ENCODE measurements at places on chromosomes 6 and 20.

DNA sequence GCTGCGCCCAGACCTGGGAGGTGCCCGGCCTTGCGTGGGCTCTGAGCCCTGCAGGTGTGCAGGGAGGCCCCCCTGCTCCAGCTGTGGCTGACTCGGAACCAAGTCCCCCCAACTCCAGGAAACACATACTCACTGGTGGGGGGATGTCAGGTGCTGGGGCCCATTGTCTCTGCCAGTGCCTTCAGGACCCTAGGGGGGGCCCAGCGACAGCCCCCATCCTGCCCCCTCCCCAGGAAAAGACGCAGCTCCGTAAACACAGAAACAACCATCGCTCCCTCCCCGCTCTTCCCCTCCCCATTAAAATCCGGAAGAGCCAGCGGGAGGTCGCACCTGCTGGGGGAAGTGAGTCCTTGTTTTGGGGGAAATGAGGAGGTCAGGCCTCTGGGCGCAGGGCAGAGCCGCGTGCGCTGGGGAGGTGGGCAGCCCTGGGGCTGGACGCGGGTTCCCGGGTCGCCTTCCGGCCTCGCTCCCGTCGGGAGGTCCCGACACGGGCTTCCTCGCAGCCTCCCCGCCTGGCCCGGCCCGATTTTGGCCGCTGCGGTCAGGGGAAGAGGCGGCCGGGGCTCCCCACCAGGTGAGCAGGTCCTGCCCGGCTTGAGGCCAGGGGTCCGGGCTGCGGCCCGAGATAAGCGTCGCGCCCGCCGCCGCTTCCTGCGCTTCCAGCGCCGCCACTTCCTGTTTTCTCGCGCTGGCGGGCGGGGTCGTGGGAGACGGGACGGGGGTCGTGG lies 6.2 kb downstream of the C20orf204 start:
- no peak for DNase-seq

- peak; percentile 54 for DNase-seq
These were observed 50.1 kb upstream of the SLC32A1 start for GRCh38 chr20:38674092-38674764.

DNA sequence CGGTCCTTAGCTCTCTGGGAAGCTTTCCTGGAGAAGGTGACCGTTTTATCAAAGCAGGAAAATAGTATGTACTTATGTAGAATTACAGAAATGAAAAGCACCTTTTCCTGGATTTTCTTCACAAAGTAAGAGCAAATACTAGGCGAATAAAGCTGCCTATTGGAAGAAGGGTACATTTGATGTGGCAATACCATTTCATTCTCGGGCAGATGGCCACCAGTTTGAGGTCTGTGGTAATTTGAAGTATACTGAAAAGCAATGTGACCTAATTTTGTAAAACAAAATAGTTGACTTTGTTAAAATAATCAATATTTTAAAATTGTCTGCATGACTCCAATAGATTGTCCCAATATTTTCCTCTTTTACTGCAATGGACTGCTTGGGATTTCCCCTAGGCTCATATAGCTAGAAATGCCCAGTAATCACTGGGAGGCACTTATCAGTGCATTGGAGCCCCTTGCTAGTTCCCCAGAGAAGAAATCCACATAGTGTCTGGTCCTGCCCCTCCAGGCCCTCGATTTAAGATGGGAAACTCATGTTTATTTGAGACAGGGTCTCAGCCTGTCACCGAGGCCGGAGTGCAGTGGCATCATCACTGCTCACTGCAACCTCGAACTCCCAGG lies 7.4 kb upstream of the UTRN start:
- DNase-seq, result no peak

- no peak for DNase-seq
These were observed 278.2 kb downstream of the CLIC5 start for GRCh38 chr6:45737331-45738056.

- DNase-seq, result no peak
These were observed 196.1 kb downstream of the DLL1 start for GRCh38 chr6:170094686-170095272.

- DNase-seq, result no peak
These were observed 149.1 kb downstream of the LMBRD1 start for GRCh38 chr6:69647726-69648125.

DNA sequence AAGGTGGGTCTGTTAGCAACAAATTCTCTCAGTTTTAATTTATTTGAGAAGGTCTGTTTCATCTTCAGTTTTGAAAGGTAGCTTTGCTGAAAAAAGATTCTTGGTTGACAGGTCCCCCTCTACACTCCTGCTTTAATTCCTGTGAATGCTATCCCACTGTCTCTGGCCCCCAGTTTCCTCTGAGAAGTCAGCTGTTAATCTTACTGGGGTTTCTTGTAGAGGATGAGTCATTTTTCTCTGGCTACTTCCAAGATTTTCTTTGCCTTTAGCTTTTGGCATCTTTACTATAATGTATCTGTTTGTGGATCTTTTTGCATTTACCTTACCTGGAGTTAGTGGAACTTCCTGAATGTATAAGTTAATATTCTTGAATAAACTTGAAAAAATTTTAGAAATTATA lies 122.7 kb downstream of the MMS22L start:
- DNase-seq, result no peak

GRCh38 chr6:90272895-90273294 lies 23.7 kb downstream of the BACH2 start:
- DNase-seq, result no peak

DNA sequence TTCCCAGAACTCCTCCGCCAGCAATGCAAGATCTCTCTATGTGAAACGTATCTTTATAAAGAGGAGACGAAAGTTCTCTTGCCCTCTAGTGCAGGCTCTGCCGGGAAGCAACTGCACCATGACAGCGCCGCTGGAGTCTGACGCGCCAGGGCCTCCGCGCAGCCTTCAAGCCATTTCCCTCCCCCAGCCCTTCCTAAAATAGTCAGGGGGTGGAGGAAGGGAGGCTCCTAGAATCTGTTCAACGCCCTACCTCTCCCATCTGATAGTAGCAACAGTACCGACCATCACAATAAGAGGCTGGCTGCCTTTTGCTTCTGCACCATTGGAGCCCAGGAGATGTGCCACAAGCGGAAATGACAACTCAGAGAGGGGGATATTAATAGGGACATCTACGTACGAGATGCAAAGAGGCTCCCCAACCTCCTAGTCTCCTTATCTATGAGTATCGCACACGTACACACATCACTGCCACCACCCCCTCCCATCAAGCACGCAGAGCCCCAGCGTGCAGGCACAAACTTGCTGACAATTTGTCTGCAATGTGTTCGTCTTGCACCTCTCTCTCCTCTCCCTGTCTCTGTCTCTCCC lies 1.0 kb downstream of the SYNE1 start:
- no peak for DNase-seq

GRCh38 chr20:13526551-13526950 lies 112.2 kb downstream of the TASP1 start:
- no peak for DNase-seq

GRCh38 chr6:6746333-6746969 lies 157.9 kb downstream of the LY86 start:
- DNase-seq, result no peak

- DNase-seq, result no peak
These were observed 9.7 kb downstream of the NOTCH4 start for GRCh38 chr6:32214126-32214525.

DNA sequence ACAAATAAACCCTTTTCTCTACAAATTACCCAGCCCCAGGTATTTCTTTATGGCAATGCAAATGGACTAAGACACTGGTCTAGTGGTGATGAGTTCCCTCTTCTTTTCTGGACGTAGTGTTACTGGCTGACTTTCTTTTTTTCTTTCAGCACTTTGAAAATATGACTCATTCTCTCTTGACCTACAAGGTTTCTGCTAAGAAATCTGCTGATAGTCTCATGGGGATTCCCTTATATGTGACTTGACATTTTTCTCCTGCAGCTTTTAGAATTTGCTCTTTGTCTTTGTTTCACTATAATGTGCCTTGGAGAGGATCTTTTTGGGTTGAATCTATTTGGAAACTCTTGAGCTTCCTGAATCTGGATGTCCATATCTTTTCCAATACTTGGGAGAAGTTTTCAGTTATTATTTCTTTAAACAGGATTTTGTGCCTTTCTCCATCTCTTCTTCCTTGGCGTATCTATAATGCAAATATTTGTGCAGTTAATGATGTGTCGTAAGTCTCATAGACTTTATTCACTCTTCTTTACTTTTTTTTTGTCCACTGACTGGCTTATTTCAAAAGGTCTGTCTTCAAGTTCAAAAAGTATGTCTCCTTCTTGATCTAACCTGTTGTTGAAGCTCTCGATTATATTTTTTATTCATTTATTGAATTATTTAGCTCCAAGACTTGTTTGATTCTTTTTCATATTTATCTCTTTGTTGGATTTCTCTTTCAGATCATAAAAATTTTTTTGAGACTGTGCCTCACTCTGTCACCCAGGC lies 42.2 kb upstream of the TPD52L1 start:
- DNase-seq, result no peak

DNA sequence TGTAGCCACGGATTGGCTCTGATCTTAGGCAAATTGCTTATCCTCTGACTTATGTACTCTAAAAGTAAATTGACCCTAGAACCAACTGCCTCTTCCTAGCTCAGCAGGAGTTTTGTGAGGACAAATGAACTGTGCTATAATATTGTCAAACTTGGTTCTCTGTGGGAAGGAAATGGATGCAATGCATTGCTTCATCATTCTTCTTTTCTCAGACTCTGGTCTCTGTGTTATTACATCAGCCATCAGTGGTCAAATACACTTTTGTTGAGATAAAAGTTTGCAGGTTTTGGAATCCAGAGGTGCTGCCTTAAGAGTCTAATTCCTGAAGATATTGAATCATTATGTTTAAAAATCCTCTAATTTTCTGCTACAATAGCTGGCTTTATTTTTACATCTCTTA lies 64.9 kb downstream of the SLC24A3 start:
- no peak for DNase-seq

GRCh38 chr6:125742464-125743120 lies 6.8 kb upstream of the HEY2 start:
- DNase-seq, result no peak

GRCh38 chr6:348860-349396 lies 42.6 kb upstream of the IRF4 start:
- no peak for DNase-seq

DNA sequence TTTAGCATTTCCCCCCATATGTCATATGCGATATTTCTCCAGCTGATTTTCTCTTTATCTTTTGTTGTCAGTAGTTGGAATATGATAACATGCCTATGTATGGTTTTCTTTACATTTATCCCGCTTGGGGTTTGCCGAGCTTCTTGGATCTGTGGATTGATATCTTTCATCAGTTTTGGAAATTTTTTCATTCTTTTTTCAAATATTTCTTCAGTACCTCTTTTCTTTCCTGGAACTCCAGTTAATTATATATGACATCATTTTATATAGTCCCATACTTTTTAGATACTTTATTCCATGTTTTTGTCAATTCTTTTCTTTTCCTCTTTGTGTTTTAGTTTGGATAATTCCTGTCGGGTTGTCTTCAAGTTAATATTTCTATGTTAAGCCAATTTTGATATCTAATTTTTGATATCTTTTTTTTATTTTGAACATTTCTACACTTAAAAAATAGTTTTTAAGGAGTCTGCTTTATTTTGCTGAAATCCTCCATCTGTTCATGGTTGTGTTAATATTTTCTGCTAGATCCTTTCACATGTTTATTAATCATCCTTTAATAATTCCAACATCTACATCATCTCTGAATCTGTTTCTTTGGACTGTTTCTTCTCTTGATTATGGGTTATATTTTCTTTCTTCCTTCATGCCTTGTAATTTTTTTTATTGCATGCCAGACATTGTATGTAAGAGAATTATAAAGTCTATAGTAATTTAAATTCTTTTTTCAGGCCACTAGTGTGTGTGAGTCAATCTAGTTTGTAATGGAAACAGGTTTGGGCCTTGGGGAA lies 9.5 kb downstream of the ZDHHC14 start:
- DNase-seq, result no peak

GRCh38 chr6:113476937-113477839 lies 380.0 kb upstream of the MARCKS start:
- DNase-seq, result no peak

DNA sequence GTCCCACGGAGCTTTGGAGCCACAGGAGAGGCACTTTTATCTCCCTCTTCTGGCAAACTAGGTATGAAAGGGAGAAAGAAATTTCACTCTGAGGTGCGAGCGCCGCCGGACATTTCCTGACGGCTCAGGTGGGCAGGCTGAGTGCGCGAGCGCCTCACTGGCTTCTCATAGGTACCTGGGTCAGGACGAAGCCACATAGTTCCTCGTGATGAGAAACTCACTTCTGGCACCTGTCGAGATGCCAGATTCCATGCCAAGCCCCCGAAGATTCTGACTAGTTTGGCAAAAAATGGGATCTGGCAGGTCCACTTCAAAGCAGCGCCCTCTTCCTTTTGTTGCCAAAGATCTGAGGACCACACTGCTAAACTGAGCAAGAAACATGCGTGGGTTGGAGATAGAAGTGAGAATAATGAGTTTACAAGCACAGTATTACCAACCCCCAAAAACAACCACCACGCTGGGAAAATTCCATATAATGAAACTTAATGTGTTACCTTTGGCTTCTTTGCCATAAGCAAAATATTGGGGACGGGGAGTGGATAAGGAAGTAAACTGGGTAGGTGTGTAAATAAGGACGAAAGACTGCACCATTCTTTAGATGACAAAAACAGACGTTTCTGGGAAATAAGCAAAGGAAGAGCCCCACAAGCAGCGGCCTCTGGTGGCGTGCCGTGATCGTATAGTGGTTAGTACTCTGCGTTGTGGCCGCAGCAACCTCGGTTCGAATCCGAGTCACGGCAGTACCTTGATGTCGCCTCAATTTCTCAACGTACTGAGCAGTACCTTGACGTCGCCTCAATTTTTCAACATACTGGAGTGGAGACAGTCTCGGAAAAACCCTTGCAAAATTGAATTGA lies 89.8 kb upstream of the PRSS16 start:
- no peak for DNase-seq

- no peak for DNase-seq
These were observed 1.7 kb downstream of the TNF start for GRCh38 chr6:31576897-31577578.

GRCh38 chr20:54340667-54341081 lies 132.8 kb downstream of the PFDN4 start:
- no peak for DNase-seq

- DNase-seq, result peak; percentile 35
These were observed 16.1 kb upstream of the SCGN start for GRCh38 chr6:25635886-25636317.

- no peak for DNase-seq
These were observed 64.4 kb downstream of the UBE2V1 start for GRCh38 chr20:50048420-50049166.

DNA sequence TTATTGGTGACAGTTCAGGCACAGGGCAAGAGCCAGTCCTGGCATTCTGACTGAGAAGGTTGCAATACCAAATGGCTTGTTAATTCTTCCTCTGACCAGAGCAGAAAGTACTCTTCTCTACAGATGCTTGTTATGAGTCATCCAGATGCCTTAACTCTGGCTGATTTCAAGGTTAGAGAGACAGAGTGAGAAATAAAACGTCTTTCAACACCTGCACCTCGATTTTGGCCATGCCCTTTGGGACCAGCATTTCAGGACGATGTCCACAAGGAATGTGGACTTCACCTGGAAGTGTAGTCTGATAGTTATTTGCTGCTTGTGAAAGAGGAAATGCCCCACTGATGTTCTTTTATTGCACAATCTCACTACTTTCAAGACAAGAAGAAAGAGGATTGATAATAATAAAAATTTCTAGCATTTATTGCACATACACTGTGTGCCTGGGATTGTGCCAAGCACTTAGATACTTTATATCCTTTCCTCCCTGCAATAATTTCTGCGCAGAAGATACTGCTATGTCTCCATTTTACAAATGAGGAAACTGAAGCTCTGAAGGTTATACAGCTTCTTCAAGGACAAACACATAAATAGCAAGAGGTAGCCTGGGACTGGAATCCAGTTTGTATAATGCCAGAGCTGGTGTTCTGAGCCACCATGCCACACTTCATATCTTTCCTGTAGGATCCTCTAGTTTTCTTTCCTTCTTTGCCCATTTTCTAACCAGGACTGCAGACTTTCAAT lies 33.5 kb upstream of the MCM3 start:
- DNase-seq, result no peak
